CD8-positive, alpha-beta memory T cell (primary cell): ENCODE measurements at places on chromosomes 3 and 15. TPM values are rescaled to one million over a fixed set of nuclear protein-coding genes. Genes with fewer than 3 reads are reported as not detected.
A peak's percentile ranks its signal among the peaks of the same experiment; 100 is the strongest.

- no peaks in the 10 kb centered on the region for H3K27me3 ChIP-seq
- H3K4me3 ChIP-seq, result no peak overlapping the region
- no peak for DNase-seq
- H3K27ac ChIP-seq, result no peak overlapping the region
- no peaks in the 10 kb centered on the region for H3K4me1 ChIP-seq
Observed at GRCh38 chr3:192494174-192494573, 233.2 kb downstream of the FGF12 start.

GRCh38 chr3:63960048-63960711 is 48.0 kb upstream of the SCAANT1 start:
- peaks cover 3% of the 10 kb centered on the region for H3K4me1 ChIP-seq
- H3K27ac ChIP-seq, result no peak overlapping the region
- no peaks in the 10 kb centered on the region for H3K27me3 ChIP-seq
- no peak for DNase-seq
- no peak overlapping the region for H3K4me3 ChIP-seq

- no peak for DNase-seq
- H3K27me3 ChIP-seq, result no peaks in the 10 kb centered on the region
- H3K4me3 ChIP-seq, result no peak overlapping the region
- H3K27ac ChIP-seq, result no peak overlapping the region
- H3K36me3 ChIP-seq, result no peaks in the 10 kb centered on the region
Observed at GRCh38 chr15:87470923-87471322, 785.6 kb downstream of the NTRK3 start.

DNA sequence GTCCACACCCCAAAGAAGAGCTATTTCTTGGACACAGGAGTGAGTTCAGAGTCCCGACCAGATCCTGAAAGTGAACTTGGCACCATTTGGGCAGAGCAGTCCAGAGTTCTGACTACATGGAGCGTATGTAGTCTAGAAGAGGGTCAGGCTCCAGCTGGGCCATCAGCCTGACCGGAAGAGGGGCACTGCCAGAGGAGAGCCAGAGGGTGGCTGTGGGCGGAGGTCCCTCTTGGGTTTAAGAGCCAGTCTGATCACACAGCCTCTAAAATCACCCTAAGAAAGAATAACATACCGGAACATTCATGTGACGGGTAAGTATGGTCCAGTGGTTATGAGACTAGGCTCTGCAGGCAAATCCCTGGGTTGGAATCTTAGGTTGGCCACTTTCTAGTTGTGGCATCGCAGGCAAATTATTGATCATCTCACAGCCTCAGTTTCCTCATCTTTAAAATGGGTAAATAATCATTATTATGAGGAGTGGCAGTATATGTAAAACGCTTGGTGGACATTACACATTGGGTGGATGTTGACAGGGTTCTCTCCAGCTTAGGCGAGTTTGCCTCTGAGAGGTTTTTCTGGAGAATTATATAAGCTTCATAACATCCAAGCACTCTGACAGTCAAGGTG is 2.1 kb upstream of the RAP2B start:
- H3K27ac ChIP-seq, result peak overlapping the region; percentile 83
- H3K36me3 ChIP-seq, result no peaks in the 10 kb centered on the region
- DNase-seq, result no peak
- peak overlapping the region; percentile 97 for H3K4me3 ChIP-seq

DNA sequence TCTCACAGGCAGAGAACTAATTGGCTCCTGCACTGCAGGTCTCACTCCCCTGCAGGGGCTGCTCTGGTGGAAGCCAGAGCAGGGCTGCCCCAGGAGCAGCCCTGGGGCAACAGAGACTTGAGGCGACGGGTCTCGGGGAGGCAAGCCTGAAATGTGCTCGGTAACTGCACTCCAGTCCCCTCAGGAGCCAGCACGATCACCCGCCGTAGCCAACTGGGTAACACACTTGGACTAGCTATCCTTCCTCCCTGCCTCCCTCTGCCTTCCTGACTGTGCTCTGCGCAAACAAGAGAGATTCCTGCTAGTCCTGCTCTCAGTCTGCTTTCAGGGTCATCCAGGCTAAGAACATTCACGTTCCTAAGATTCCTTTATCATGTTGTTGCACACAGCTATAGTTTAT is 140.7 kb upstream of the NSMCE3 start:
- H3K4me1 ChIP-seq, result no peaks in the 10 kb centered on the region
- H3K27me3 ChIP-seq, result no peaks in the 10 kb centered on the region
- no peak overlapping the region for H3K4me3 ChIP-seq
- no peaks in the 10 kb centered on the region for H3K36me3 ChIP-seq

- no peak overlapping the region for H3K27ac ChIP-seq
- no peak overlapping the region for H3K4me3 ChIP-seq
- no peaks in the 10 kb centered on the region for H3K27me3 ChIP-seq
- no peaks in the 10 kb centered on the region for H3K36me3 ChIP-seq
- no peak for DNase-seq
Observed at GRCh38 chr3:193677734-193678133, 84.7 kb downstream of the OPA1 start.

Gene OR5K2
- not detected for total RNA-seq

Gene ITIH1
- not detected for total RNA-seq

Gene DAZL
- total RNA-seq, result 0.18 TPM
